ENCODE measurements at places on chromosomes 1 and 21.
A peak's percentile ranks its signal among the peaks of the same experiment; 100 is the strongest.

DNA sequence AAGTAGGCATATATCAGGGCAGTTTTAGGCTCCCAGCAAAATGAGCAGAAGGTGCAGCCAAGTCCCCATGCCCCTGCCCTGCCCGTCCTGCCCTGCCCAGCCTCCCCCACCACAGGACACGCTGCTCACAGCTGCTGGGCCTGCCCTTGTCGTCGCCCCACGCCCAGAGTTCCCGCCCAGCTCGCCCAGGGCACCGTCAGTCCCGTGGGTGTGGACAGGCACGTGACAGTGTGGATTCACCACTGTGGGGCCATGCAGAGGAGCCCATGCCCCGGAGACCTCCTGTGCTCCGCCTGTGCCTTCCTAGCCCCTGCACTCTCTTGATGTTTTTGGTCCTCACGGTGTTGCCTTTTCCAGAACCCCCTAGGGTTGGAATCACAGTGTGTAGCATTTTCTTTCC lies 7.0 kb downstream of the FAAP20 start:
- DNase-seq: no peak

DNA sequence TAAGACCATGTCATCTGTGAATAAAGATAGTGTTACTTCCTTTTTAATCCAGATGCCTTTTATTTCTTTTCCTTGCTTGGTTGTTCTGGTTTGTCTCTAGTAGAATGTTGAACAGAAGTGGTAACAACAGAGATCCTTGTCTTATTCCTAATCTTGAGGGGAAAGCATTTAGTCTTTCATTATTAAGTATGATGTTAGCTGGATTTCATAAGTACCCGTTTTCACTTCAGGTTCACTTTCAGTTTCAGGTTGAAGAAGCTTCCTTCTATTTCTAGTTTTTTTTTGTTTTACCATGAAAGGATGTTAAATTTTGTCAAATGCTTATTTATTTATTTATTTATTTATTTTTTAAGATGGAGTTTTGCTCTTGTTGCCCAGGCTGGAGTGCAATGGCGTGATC lies 22.3 kb upstream of the AGPAT3 start:
- DNase-seq: peak; percentile 56

DNA sequence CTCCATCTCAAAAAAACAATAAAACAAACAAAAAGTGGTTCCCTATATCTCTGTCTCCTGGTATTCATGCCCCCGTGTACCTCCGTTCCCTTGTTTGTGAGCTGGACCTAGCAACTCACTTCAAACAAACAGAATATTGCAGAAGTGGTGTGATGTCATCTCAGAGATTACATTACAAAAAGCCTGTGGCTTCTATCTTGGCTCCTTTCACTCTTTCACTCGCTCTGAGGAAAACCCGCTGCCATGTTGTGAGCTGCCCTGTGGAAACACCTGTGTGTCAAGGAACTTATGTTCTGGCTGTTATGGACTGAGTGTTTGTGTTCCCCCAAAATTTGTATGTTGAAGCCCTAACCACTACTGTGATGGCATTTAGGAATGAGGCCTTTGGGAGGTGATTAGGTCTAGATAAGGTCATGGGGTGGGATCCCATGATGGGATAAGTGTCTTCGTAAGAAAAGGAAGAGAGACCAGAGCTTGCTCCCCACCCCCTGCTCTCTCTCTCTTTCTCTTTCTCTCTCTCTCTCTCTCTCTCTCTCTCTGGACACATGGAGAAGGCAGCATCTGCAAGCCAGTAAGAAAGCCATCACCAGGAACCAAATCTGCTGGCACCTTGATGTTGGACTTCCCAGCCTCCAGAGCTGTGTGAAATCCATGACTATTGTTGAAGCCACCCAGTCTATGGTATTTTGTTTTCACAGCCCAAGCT lies 7.4 kb upstream of the HYI start:
- DNase-seq: no peak

DNA sequence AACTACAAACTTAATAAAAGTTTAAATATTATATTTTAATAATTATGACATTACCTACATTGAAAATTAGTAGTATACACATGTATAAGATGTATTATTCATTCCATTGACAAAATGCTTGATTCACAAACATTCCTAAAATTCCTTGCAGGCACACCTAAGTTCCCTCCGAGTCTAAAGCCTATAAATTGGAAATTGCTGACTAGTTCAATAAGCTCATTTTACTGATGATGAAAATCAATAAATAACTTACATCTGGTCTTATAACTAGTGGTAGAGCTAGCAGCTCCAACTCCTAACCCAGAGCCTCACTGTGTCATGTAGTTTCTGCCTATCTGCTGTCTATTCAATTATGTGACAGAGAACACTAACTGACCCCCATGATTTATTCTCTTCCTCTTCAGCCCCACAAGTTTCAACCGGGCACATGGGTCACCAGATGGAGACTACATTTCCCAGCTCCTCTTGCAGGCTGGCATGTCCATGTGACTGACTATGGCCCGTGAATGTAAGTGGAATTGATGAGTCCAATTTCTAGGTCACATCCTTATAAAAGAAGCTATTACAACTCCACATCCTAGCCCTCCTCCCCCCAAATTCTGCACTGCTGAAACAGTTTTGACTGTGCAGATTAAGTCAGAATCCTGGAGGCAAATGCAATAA lies 29.6 kb upstream of the LRRC8D start:
- no peak for DNase-seq

- DNase-seq: peak; percentile 27
Observed at GRCh38 chr1:27968692-27969091, 8.9 kb downstream of the XKR8 start.

DNA sequence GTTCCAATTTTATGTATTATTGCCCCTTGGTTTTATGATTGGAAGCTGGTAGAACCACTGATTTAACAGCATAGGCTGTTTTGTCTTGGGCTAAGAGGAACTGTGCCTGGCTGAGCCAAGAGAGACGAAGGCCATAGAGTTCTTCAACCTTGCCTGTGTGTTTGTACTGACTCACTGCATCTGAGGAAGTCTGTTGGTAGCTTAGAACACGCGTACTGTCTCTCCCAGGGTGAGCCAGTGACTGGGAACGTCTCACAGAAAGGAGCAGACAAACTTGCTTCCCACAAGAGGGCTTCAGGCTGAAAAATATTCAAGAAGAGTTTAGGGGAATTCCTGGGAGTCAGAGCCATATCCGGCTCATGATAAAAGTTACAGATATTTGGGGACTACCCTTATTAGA lies 14.9 kb downstream of the TMEM51 start:
- no peak for DNase-seq

DNA sequence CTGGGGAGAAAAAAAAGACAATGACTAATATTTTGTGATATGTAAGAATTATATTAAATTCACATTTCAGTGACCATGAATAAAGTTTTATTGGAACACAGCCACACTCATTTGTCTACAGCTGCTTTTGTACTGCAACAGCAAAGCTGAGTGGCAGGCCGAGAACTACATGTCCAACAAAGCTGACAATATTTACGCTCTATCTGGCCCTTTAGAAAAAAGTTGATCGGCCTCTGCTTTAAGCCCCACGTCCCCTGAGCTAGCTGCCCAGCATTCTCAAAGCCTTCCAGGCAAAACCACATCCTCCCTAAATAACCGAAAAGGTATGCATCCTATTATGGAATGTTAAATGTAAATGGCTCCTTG lies 8.6 kb downstream of the SLC2A1 start:
- DNase-seq: no peak

DNA sequence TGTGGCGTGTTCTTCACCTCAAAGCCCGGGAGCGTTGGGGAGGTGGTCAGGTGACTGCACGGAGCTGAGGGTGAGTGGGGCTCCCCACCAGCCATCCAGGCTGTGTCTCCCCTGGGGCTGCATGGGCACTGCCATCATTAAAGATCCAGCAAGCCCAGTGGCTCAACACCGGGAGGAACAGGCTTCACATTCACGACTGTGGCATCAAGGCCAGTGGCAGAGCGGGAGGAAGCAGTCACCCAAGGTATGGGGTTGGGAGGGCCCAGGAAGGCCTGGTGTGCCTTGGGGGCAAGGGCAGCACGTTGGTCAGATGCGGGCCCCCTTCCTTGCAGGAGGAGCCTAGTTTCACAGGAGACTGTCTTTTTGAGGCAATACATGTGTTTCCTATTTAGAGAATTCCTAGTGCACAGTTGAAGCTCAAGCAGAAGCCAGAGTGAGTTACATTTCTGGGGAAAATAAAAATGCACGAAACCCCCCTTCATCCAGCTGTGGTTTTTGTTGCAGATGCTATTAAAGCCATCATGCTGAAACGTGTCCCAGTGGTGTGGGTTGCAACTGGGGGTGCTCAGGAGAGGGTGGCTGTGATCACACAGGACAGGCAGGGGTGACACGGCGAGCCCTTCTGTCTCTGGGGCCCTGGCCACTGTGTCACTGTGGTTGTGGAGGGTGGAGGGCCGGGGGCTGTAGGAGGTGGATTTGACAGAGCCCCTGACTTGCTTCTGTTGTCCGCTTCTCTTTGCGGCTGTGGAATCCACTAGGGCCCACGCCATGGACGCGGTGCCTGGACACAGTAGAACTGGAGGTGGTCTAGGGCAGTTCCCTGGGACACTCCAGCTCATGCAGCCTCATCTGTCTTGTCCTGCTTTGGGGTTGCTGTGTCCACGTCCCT lies 34.1 kb downstream of the SNAP47 start:
- no peak for DNase-seq

GRCh38 chr1:39789571-39790110 lies 976 bp upstream of the BMP8B start:
- DNase-seq: no peak

DNA sequence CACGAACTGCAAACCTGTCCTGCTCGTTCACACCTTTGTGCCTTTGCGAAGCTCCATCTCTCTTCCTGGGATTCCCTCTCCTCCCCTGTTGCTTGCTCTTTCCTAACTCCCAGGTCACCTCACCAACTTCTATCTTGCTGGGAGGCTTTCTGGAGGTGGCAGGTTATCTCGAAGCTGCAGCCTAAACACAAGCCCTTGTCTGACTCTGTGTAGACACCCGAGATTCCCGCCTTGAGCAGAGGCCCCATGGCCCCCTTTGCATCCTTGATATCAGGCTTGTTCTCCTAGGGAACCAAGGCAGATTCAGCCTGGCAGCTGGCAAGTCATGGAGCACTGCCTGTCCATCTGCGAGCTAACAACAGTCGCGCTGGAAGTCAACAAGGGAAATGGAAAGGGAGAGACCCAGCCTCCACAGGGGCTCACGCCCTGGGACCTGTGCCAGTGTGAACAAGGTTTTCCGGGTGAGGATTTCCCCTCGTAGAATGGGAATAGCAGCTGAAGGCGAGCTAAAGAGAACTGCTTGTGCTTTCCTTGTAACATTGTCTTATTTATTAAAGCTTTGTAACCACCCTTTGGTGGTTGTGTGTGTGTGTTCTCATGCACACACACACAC lies 109.5 kb upstream of the JUN start:
- DNase-seq: no peak

- no peak for DNase-seq
Observed at GRCh38 chr1:18705811-18706210, 75.2 kb downstream of the PAX7 start.

DNA sequence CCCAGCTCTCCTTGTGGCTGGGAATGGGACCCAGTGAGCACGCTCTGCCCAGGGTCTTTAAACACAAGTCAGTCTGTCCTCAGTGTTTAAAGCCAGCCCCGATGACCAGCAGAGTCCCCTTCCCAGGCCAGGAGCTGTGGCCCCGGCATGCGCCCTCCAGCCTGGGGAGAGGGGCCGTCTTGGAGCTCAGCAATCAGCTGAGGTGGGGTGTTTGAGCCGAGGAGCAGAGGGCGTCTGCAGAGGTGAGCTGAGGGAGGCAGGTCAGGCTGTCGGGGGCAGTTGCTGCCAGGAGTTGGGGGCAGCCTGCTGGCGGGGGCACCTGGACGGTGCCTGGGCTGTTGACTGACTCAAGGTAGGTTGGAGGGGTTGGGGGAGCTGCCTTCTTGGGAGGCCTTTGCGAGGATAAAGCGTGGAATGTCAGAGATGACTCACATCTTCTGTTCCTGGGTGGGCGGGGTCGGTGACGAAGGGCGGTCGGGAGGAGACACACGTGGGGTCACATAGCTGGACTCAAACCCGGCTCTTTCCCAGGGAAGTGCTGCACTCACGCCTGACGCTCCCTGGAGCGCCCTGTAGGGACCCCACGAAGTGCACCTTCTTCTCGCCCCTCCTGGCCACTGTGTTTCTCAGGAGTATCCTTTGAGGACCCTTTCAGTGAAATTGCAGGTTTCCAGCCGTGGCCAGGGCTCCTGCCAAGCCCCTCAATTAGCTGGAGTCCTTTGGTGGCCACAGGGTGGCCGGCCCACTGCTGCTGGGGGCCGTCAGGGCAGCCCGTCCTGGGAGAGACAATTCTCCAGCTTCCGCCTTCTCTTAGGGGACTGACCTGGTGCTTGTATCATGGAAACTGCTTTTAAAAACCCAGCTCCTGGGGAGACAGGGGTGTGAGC lies 86.2 kb downstream of the SIK1 start:
- DNase-seq: no peak

GRCh38 chr1:175870217-175870616 lies 126.8 kb upstream of the TNR start:
- DNase-seq: no peak

- peak; percentile 48 for DNase-seq
Observed at GRCh38 chr1:24966121-24966723, 36.1 kb upstream of the RUNX3 start.

- DNase-seq: no peak
Observed at GRCh38 chr1:87064309-87064708, 149.9 kb downstream of the HS2ST1 start.

GRCh38 chr1:206566999-206567398 lies 45.3 kb downstream of the EIF2D start:
- no peak for DNase-seq

DNA sequence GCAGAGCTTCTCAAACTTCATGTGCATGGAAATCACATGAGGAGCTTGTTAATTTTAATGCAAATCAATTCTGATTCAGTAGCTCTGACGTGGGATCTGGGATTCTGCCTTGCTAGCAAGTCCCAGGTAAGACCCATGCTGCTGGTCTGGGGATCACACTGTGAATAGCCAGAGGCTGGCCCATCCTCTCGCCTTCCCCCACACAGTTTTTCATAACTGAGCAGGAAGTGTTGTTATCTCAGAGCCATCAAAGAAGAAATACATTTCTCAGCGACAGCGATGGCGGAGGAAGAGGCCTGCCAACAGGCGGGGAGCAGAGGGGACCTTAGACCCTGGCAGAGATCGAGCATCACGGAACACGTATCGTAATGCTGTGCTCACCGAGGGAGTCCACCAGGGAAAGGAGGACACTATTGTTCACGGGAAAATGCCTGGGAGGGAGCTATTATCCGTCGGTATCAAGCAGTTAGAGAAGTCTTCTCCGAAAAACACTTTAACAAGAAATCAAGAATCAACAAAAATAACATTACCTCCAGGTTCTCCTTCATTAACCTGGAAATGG lies 268.9 kb upstream of the TMEM51 start:
- no peak for DNase-seq

DNA sequence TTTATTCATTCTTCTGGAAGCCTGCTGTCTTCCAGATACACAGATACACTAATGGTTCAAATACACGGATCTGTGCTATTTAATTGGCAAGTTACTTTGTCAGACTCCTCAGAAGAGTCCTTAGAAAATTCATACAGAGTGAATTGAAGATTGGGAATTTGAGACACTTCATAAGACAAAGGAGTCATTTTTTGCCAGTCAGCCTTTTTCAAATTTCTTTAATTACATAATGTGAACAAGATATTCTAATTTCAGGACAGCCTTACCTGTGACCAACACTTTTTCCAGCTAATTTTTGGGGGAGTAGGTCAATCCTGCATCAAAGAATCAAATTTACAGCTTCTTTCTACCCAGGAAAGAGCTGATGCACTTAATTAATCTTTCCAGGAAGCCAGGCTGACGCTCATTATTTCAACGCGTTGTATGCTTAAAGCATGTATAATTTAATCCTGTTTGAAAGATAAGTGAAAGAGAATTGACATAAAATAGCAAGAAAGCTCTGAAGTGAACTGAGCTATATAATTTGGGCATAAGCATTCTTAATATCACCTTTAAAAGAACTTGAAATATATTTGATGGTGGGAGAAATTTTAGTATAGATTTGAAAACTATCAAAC lies 12.8 kb upstream of the NRIP1 start:
- no peak for DNase-seq

Data from activated CD4-positive, alpha-beta T cell treated with anti-CD3 and anti-CD28 coated beads, Interleukin-10, Interleukin-2, amounts not matched to agents 100 ng/mL and 50 ng/mL, durations not matched to agents 16 hours and 8 hours (primary cell).